ENCODE measurements at places on chromosomes 11 and 22. TPM values are rescaled to one million over a fixed set of nuclear protein-coding genes. Genes with fewer than 3 reads are reported as not detected.

- DNase-seq = no peak
Measured at GRCh38 chr11:26950260-26950719, 43.6 kb upstream of the FIBIN start.

- DNase-seq = peak; percentile 92
Measured at GRCh38 chr22:35023692-35024363, 42.1 kb upstream of the ISX start.

DNA sequence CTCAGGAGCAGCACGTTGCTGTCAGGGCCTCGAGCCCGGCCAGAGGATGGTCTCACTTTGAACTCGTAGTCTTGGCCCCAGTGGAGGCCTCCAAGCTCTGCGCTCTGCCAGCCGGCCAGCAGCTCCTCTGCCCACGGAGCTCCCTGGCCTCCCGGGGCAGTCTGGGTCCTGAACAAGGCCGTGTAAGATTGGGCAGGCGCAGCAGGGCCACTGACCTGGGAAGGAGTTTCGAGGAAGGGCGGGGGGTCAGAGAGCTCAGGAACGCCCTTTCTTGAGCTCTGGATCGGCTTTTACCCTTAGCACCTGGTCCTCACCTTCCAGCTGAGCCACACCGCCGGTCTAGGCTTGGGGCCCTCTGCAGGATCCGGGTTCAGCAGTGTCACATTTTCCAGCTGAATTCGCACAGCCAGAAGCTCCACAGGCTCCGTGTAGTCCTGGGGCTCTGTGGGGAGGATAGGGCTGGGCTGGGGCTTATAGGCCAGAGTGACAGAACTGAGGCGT, 2.1 kb downstream of the ROBO4 start:
- no peak for DNase-seq

DNA sequence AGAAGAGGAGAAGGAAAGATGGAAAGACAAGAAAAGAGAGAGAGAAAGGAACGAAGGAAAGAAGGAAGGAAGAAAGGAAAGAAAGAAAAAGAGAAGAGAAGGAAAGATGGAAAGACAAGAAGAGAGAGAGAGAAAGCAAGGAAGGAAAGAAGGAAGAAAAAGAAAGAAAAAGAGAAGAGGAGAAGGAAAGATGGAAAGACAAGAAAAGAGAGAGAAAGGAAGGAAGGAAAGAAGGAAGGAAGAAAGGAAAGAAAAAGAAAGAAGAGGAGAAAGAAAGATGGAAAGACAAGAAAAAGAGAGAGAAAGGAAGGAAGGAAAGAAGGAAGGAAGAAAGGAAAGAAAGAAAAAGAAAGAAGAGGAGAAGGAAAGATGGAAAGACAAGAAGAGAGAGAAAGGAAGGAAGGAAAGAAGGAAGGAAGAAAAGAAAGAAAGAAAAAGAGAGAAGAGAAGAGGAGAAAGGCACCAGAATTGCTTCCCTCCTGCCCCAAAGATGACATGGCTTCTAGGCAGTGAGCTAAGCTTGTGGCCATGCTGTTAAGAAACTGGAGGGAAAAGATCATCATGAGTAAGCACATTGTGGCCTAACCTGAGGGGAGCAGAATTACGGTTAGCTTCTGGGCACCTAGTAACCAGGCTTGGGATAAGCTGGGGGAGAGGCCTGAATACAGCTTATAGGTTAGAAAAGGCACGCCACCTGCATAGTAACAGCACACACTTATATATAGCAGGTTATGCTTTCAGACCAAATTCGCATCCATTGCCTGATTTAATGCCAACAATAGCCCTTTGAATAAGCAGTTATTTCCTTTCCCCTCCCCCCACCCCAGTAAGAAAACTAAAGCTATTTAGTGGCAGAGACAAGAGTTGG, 2.3 kb upstream of the ST3GAL4 start:
- peak; percentile 57 for DNase-seq

DNA sequence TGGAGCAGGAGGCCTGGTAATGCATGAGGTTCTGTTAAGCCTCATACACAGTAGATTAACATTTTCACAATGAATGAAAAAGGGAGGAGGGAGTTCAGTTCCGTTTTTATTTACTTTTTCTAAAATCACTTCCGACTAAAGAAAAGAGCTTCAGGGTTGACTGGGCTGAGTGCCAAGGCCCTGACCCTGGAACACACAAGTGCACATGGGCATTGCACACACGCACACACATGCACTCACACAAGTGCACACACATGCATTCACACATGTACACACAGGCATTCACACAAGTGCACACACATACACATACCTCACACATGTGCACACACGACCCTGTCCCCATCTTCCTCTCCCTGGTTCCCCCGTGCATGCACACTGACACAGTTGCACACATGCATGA, 303.3 kb downstream of the BRD1 start:
- DNase-seq = no peak

DNA sequence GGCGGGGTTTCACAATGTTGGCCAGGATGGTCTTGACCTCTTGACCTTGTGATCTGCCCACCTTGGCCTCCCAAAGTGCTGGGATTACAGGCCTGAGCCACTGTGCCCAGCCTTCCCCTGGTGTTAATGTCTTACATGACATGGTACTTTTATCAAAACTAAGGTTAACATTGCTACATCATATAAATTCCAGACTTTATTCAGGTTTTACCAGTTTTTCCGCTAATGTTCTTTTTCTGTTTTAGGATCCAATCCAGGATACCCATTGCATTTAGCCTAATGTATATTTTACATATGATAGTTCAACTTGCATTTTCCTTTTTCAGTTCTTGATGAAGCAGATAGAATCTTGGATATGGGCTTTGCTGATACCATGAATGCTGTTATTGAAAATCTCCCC, 14.2 kb downstream of the DDX10 start:
- DNase-seq = no peak

ALDH3B2 gene
- total RNA-seq = not detected

CCDC89 gene
- total RNA-seq = not detected

DNA sequence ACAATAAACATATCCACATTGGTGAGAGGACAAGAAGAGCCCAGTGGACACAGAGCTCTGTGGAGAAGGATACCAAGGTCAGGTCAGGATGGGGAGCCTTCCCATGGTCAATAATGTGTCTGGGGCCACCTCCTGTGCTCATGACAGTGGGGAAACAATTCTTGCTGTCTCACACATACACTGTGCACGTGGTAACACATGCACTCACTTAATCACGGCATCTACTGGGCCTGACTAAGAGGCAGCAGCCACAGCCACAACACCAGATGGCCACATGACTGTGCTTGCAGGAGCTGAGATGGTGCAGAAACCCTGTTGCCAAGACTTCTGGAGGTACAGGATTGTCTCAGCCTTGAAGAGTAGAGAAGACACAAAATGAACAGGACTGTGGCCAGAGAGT, 28.6 kb downstream of the C22orf42 start:
- no peak for DNase-seq

ABCC8 gene
- 3.4 TPM for total RNA-seq

DNA sequence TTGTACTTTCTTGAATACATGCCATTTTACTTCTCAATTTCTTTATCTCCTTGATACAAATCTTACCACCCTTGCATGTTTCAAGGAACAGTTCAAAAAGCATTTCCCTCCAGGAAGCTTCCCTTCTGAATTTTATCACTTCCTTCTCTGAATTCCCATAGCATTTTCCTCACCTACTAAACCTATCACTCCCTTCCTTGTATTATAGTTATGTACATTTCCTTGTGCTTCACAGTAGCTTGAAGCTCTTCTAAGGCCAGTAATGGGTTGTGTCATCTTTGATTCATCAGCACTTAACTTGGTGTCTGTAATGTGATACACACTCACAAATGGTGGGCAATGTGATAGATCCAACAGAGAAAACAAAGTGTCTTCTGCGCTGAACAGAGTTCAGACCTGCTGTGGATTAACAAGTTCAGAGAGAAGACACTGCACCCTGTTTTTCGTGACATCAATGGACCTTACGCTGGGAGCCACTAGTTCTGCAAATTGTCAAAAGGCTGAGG, 127.5 kb downstream of the CCDC81 start:
- no peak for DNase-seq

OR52E8 gene
- total RNA-seq = not detected

OR8B8 gene
- total RNA-seq = not detected

MMP12 gene
- not detected for total RNA-seq

LAMTOR1 gene
- 112 TPM for total RNA-seq

- DNase-seq = peak; percentile 98
Measured at GRCh38 chr22:20507253-20508066, at the start of gene MED15. TSS of gene MED15 (plus strand) at chr22:20507610. CDS start at chr22:20507679, 69 bp downstream.

SHISAL1 gene
- 4.3 TPM for total RNA-seq

NUP50 gene
- 96.6 TPM for total RNA-seq

DNA sequence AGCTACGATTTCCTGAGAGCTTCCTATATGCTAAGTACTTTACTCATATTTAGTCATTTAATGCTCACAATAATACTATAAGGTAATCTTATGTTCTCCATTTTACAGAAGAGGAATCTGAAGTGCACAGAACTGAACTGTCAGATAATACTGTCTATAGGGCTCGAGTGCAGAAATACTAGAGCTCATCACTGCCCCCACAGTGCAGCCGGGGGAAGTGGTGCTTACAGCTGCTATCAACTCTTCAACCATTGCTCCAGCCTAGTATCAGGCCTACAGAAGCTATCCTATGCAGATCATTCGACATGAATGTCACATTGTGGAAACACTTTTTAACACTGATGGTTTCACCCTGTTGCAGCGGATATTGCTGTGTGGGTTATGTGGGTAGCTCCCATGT, 929.9 kb downstream of the NTM start:
- DNase-seq = peak; percentile 58

PHLDA2 gene
- not detected for total RNA-seq

- no peak for DNase-seq
Measured at GRCh38 chr11:8375932-8376331, 112.3 kb upstream of the LMO1 start.

FAM111B gene
- 27.9 TPM for total RNA-seq

GRCh38 chr11:1082346-1082727, 7.7 kb downstream of the MUC2 start:
- DNase-seq = no peak

SMIM35 gene
- not detected for total RNA-seq

TNNT3 gene
- not detected for total RNA-seq

DNA sequence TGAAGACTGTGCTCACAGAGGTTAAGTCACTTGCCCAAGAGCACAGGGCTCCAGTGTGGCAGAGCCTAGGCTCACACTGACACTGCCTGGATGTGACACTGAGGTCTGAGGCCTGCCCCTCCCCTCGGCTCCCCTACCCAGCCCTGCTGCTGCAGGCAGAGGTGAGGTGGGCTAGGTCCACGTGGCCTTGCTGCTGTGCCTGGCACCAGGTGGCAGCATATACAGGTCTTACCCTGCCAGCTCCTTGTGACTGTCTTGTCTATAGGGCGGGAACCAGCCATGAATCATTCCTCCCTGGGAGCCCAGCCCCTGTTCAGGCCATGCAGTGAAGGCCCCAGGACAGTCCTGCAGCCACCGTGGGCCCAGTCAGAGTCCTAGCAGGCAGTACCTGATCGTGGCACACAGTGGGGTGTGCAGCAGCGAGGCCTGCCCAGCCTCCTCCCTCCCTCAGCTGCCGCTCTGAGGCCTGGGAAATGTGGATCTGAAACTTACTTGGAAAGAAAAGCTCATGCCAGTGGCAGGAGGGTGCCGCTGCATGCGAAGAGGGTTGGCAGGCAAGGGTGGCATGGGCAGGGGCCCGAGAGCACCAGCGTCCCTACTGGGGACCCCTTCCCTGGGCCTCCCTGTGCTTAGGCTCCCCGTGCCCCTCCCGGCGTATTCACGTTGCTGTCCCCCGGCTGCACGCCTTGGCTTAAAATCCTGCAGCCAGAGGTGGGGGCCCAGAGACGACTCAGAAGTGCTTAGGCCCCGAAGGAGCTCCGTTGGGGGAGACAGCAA, 1.2 kb upstream of the CERK start:
- peak; percentile 52 for DNase-seq

TUBA8 gene
- total RNA-seq = not detected

SLC22A6 gene
- not detected for total RNA-seq

TRIM29 gene
- 0.28 TPM for total RNA-seq

DNA sequence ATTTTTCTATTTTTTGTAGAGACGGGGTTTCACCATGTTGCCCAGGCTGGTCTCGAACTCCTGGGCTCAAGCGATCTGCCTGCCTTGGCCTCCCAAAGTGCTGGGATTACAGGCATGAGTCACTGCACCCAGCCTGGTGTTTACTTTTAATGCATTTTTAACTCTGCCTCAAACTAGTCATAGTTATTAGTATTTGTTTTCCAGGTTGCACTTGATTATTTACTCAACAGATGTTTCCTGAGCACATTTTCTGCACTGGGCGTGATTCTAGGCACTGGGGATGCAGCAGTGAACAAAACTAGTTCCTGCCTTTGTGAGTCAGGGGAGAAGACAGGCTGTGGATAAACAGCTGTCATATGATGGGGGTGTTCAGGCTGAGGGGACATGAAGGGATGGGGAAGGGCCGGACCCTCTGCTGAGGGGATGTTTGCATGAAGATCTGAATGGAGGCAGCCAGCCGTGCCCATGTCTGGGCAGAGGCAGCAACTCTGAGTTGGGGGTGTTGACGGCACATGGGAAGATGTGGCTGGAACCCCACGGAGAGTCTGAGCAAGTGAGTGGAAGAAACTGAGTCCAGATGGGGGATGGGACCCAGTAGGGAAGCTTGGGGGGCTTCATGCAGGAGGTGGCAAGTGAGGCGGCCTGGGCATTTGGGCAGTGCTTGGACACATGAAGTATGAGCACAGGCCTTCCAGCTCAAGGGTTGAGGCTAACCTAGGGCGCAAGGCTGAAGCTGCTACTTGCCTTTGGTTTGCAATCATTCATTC, 34.4 kb downstream of the MPPED1 start:
- DNase-seq = no peak

DNA sequence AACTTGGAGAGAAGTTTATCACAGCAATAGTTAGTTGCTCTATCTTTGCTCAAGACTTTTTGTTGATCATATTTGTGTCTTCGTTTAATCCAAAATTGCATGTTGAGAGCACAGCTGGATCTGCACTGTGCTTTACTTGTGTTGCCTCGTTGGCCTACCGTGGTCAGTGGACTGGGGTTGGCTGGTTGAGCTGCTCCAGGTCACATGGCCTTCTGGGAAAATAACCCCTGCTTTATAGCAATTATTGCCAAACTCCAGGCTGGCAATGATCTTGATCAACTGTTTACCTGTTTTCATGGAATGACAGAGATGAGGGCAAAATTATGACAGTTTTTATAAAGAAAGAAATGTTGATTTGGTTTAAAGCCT, 5.7 kb upstream of the PLET1 start:
- DNase-seq = no peak

Measured in GM23338 (cell line).